ENCODE measurements at places on chromosomes 7 and 10.

DNA sequence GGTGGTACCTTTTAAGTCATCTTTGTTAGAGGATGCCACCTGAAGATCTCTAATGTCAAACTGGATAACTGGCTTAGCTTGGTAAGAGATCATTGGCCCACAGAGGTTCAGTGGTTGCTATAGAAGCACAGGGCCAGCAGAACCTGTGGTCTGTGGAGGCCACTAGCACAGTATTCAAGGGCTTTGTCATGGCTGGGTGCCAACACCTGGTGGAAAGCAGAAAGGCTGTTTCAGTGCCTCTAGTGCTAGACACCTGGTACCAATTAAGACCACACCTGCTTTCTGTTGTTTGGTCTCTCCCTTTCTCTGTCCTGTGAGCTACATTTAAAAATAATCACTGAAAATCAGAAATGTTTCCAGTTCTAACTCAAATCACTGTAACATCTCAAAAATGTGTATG is 10.0 kb upstream of the PCGF5 start:
- DNase-seq, result no peak

GRCh38 chr7:90892213-90892612 is 296.1 kb downstream of the CDK14 start:
- no peak for DNase-seq

GRCh38 chr7:122311050-122311700 is 6.6 kb upstream of the FEZF1 start:
- peak; percentile 64 for DNase-seq

DNA sequence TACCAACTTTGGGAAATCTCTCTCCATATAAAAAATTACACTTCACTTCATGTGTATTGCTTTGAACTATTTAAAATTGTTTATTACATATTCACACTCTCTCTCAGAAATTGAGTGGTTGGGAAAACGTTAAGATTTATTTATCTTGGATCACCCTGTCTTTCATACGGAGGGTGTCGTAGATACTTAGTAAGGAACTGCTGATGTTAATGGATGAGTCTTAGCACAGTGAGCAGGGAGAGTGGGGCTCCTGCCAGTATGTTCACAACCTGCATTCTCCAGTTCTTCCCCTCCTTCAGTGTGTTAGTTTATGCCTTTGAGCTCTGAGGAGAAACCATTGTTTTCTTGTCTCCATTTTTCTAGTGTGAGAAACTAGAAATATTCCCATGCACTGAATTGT is 67.1 kb downstream of the CDK14 start:
- no peak for DNase-seq

DNA sequence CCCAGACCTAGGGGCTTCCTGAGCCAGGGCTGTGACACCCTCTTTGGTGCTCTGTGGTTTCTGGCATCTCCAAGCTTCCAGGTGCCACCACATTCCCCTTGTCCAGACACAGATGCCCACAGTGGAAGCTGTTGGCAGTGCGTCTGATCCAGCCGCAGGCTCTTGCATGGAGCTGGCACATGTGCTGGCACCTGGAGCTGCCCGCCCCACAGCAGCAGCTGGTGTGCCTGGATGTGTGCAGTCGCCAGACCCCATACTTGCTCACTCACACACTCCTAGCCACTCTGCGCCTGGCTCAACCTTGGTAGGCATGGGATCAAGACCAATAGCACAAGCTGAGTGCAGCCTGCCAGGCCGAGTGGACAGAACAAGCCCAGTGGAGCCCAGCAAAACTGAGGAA is 106.5 kb downstream of the LYZL1 start:
- no peak for DNase-seq

GRCh38 chr10:126702181-126702580 is 31.7 kb upstream of the C10orf90 start:
- no peak for DNase-seq

- DNase-seq, result no peak
Observed at GRCh38 chr7:2520761-2521290, 1.3 kb downstream of the LFNG start.

DNA sequence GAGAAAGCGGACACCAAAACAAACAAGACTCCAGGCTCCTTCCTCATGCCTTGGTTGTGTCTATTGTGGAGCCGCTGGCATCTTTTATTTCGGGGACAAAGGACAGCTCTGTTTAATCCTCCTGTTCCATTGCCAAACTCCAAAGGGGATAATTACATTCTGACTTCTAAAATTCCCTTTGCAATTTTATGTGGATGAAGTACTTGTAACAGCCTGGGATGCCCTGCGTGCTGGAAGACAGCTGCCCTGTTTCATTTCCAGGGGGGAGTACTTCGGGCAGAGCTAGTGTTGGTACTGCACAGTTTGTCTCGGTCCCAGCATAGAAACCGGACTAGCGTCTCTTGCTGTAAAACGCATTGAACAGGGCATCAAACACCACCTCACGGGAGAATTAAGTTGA is 90.9 kb downstream of the BAMBI start:
- no peak for DNase-seq

DNA sequence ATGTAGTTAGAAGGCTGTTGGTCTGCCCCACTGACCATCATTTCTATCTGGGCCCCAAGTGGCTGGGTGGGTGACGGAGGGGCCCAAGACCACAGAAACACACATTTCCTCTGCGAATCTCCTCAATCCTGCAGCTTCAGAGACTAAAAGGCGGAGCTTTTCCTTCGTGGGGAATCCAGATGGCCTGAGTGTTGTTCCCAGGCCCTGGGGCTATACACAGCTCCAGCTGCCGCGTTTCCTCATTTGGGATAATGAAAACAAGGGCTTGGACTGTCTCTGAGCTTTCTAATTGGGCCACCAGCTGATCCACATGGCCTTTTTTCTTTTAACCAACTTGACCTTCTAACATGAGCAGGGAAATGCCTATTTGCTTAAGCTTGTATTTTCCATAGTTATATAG is 339.9 kb downstream of the CXCL12 start:
- DNase-seq, result no peak

DNA sequence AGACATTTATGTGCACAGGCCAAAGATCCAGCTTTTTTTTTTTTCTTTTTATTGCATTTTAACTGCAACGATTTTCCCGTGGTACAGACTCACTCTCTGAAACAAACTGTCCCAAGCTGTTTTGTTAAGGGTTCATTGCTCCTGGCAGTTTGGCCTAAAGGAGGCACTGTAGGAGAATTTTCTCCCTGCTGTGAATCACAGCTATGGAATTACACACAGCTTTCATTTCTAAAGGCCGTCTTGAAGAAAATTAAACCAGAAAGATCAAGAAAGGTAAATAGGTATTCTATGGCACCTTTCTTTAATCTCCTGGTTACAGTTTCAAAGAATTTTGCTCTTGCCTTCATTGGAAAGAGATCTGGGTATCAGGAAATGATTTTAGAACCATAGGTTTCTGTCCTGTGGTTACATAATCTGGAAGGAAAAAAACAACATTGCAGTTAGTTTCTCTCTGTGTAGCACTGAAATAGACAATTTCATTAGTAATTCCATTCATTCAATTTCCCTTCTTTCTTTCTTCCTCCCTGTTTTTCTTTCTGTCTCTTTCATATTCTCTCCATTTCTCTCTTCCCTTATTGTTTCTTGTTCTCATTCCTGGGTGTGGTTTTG is 51.2 kb downstream of the PDK4 start:
- no peak for DNase-seq

DNA sequence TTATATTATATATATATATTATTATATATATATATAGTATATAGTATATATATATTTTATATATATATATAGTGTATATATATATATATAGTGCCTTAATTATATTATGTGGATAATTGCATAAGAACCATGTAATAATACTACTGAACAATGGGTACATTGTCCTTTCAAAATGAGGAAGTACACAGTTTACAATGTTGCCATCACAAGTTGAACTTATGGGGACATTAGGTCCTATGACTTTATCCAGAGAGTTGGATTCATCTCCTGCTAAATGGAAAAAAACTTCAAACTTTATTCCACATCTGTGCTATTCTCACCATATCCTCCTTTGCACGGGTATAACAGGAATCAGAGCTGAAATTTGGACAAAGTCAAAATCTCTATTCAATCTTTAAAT is 105.0 kb upstream of the AGR3 start:
- DNase-seq, result no peak

DNA sequence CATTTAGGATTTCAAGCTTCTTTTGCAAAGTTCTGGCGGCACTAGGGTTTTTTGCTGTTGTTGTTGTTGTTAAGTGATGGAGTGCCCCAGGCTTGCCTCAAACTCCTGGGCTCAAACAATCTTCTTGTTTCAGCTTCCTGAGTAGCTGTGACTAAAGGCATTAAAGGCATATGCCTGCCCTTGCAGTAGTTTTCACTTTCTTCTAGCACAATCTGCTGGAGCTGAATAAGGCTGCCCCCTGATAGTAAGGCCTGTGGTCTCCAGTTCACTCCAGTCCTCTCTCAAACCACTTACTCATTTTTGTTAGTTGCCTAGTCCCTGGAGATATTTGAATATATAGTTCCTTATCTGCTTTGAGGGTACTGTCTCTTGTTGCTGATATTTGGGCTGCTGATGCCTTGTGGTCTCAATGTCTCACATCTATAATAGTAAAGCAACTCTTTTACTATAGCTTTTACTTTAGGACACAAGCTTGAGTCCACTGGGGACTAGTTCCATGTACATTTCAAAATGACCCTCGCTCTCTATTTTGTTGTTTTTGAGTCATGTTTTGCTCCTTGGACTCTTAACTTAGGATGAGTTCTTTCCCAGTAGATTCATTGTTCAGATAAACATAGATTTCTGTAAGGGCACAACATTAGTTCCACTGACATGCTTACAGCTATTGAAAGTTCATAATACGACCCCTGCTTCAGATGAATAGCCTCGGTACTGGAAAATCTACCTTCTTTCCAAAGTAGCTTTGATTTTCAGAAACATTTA is 25.5 kb downstream of the PHF14 start:
- no peak for DNase-seq

- no peak for DNase-seq
Observed at GRCh38 chr10:124498056-124498455, 36.4 kb downstream of the LHPP start.
